ENCODE measurements at places on chromosomes 12 and 14.

DNA sequence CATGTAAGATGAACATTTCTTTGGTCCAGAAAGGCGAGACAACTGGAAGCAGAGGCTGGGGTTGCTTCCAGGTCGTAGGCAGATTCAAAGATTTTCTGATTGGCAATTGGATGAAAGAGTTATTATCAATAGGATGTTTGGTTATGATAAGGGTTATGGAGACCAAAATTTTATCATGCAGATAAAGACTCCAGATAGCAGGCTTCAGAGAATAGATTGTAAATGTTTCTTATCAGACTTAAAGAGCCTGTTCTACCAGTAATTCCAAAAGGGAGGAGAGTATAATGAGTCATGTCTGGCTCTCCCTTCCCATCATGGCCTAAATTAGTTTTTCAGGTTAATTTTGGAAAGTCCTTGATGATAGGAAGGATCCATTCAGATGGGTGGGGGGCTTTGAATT, 55.6 kb downstream of the C14orf39 start:
- no peak for DNase-seq

DNA sequence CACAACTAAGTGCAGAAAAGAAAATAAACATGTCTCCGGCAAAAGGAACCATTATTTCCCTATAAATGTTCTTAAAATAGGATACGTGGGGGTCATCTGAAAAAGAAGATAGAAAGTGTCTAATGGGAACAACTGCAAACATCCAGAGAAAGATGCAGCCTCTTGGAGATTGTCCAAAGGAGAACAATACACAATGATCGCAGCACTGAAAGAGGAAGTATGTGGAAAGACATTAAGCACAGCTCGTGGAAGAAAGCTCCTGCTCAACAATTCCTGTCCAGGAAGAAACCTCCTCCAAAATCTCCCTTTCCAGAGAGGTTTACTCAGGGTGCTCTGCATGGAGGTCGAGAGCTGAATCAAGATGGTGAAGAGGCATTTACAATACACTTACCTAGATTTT, 2.5 kb upstream of the LALBA start:
- no peak for DNase-seq

DNA sequence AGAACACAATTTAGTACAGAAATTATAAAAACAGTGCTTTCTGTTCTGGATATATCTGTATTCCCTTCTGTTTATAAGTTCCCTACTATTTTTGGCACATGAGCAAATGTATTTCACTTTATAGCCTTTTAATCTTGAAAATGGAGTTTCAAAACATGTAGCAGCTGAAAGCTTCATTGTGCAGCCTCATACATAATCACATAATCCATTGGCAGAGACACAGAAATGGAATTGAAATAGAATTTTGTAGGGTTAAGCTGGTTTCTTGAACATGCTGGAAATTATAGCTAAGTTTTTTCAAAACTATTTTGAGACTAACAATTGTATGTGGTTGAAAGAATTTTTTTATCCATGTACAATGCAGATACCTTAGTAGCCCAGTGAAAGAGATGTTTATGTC, 614.3 kb upstream of the MDGA2 start:
- DNase-seq, result no peak

DNA sequence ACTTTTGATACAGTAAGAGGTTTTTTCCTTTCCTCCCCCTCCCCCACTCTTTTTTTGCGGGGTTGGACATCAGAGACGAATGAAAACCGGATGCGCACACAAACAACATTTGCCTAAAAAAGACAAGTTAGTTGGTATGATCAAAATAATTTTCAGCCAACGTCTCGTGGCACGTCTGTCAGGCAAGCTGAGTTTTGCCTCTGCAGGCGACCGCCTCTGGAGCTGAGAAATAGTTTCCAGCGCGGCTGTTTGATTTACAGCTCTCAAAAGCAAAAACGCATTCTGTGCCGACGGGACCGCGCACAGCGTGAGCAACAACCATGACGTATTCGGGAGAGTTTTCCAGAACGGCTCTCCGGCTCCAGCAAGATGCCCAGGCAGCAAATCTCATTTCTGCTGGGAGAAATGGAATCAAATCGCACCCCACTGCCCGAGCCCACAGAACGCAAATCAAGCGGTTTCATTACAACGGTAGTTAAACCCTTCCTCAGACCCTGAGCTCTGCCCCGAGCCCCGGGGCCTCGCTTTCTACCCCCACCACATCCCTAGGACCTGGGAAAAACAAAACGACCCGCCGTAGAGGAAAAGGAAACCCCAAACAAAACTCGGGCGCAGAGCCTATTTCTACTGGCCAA, 14.2 kb upstream of the CALM1 start:
- peak; percentile 82 for DNase-seq

DNA sequence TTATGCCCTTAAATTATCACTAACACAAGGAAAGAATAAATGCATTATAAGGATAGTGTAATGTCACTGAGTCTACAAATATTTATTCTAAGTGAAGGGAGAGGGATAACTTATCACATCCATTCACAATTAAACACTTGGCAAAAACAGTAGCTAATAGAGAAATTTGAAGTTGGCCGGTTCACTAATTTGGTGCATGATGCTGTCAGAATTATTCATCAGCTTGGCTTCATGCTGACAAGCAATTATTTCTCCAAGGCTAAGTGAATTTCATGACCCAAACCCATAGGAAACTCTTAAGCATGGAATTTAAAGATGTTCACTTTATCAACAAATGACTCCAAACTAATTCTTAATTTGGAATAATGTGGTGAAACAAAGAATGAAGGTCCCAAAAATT, 25.0 kb upstream of the NR1H4 start:
- no peak for DNase-seq

GRCh38 chr12:75192196-75192595, 17.4 kb downstream of the KCNC2 start:
- DNase-seq, result no peak

GRCh38 chr12:4909734-4910501, at the start of gene KCNA1:
Gene KCNA1 (plus strand): TSS chr12:4909905. CDS start chr12:4911379, 1,474 bp downstream.
- peak; percentile 20 for DNase-seq

DNA sequence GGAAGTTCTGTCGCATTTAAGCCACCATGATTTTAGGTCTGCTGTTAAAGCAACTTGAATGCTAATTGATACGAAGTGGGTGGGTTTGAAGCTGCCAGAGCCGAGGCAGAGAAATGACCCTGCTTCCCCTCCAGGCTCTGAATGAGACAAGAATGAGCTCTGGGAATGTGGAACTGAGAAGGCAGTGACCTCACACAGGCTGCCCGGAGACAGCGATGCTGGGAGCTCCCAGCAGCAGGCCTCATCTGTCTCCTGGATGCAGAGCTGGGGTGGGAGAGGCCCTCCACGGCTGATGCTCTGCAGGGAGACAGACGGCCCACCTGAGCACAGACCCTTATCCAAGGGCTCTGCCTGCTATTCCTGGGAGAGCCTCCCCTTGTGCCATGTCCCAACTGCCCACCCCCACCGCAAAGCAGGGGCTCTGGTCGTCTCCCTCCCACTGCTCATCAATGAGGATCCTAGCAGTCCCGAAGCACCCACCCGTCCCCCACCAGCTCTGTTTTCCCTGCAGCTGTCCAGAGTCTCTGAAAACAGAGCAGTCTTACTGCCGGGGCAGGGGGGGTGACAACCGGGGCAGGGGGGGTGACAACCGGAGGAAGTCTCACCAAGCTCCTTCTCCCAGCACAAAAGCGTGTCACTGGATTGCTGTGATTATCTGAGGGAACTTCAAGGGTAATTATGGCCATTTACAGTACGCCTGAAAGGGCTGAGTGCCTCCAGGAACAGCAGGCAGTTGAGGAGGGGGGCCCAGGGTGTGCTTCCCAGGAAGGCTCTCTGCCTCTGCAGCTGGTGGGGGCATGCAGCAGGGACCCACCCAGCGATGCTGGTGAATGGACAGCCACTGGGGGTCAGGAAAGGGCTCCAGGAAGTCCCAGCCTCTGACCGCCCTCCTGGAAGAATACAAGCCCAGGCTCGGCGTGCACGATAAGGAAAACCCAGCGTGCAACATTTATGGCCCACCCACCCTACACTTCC, 67.8 kb downstream of the CHGA start:
- DNase-seq, result no peak

DNA sequence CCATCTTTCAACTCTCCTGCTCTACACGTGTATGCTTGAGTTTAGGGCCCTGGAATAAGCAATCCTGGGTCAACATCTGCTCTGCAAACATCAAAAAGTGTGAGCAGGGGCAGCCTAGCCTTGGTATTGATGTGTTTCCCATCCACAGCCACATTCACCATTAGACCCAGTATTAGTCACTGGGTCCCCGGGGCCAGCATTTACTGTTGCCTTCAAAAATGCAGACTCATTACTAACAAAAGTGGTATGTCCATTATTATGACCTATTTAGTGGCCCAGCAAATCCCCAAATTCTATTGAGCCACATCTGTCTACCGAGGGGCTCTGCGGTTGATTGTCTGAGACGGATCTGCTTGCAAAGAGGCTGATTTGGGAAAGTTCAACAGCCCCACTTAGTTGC, 661.8 kb downstream of the DIO2 start:
- no peak for DNase-seq

DNA sequence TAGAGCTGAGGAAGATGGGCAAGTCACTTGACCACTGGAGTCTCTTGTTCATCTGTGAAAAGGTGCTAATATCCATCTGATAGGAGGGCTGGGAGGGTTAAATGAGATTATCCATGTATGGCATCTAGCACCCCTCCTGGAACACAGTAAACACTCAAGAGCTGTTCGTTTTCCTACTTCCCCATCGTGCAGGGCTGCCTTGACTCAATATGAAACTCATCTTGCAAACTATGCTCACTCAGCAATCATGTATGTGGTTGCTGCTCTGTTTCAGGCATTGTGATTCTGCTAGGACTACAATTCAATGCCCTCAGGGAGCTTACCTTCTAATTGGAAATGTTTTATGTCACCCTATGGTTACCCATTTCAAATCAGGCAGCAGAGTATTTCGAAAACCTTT, 395.6 kb downstream of the BCAT1 start:
- no peak for DNase-seq

GRCh38 chr14:102121567-102121966, 18.1 kb upstream of the WDR20 start:
- DNase-seq, result no peak

DNA sequence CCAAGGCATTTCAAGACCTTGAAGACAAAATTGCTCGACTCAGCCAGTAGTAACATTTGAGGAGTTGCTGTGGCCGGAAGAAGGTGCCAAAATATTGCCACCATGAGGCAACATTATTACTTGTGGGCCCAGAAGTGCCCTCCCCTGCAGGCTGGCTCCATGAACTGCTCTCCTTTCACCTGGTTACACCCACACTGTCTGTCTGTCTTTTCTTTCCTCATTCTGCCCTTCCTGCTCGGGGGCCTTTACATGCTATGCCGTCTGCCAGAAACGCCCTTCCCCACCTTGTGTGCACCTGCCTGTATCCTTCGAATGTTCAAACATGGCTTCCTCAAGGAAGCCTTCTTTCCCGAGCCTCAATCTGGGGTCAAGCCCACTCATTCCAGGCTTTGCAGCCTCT, 224.2 kb upstream of the DIO3 start:
- no peak for DNase-seq

DNA sequence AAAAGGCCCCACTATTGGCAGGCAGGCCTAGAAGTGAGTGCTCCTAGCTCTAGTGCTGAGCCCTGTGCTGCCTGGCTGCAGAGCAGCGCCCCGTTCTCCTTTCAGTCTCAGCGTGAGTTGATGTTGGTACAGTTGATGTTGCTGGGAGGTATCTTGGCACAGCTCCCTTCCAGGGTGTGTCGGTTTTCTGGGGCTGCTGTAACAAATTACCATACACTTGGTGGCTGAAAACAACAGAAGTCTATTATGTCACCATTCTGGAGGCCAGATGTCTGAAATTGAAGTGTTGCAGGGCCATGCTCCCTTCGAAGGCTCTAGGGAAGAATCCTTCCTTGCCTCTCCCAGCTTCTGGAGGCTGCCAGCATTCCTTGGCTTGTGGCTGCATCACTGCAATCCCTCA, 151.4 kb downstream of the TSPAN9 start:
- DNase-seq, result no peak

- no peak for DNase-seq
Measured at GRCh38 chr14:69754487-69754886, 12.5 kb upstream of the SRSF5 start.

DNA sequence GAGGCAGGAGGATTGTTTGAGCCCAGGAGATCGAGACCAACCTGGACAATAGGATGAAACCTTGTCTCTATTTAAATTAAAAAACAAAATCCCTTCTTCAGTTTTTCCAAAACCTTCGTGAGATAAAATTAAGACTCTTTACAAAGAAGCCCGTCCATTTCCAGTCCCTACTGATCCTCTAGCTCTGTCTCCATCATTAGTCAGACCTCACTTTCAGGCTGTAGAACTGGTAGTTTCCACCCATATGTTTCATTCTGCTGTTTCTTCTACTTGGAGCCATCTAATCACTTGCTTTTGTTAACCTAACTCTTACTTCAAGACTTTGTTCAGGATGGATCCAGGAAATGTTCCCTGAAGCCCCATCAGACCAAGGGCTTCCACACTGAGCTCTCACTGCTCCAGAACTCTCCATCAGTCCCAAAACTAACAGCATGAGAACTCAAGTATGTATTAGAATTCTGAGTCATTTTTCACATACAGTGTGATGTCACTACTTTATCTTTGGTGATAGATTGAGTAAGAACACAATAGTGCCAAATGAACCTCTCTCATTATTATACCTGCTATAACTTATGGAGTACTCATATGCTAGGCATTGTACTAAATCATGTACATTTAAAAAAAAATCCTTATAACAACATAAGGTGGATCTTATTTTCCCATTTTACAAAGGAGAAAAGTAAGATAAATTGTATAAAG, 90.8 kb downstream of the PRICKLE1 start:
- no peak for DNase-seq

DNA sequence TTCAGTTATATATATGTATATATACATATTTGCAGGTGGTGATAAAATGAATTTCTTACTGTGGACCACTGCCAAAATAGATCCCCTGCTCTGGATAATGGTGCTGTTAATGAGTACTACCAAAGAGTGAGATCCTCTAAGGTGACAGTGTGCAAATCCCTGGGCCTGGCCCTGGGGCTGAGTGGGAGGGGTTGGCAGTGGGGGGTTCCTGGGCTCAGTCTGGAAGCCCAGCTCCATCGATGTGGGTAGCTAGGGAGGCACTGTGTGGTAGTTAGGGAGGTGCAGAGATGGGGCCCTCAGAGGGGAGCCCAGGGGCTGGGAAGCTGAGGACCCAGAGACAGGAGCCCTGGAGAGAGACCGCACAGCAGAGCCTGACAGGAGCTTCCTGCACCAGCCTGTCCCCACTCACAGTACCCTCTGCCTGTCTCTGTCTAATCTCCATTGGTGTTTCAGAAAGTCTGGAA, 9.1 kb downstream of the KRT8 start:
- no peak for DNase-seq

DNA sequence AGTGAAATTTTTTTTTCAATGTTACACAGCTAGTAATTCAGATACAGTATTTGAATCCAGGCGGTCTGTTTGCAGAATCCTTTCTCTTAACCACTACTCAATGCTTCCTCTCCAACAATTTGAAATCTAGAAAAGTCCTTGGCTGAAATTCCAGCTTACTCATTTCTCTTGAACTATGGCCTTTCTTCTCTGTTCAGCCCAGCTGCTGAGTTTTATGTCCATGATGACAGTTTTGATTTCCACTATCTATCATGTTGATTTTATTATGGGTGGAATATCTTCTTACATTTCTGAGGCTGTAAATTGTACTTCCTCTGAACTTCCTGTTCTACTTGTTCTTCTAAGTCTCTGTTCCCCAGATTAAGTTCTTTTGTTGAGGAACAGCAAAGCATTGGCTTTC, 315.3 kb downstream of the DIO2 start:
- DNase-seq, result no peak

- DNase-seq, result no peak
Measured at GRCh38 chr12:103326190-103326589, 169.6 kb downstream of the C12orf42 start.

Data from activated CD4-positive, alpha-beta memory T cell treated with anti-CD3 and anti-CD28 coated beads for 36 hours (primary cell).